ENCODE measurements at places on chromosomes 7 and 10.

DNA sequence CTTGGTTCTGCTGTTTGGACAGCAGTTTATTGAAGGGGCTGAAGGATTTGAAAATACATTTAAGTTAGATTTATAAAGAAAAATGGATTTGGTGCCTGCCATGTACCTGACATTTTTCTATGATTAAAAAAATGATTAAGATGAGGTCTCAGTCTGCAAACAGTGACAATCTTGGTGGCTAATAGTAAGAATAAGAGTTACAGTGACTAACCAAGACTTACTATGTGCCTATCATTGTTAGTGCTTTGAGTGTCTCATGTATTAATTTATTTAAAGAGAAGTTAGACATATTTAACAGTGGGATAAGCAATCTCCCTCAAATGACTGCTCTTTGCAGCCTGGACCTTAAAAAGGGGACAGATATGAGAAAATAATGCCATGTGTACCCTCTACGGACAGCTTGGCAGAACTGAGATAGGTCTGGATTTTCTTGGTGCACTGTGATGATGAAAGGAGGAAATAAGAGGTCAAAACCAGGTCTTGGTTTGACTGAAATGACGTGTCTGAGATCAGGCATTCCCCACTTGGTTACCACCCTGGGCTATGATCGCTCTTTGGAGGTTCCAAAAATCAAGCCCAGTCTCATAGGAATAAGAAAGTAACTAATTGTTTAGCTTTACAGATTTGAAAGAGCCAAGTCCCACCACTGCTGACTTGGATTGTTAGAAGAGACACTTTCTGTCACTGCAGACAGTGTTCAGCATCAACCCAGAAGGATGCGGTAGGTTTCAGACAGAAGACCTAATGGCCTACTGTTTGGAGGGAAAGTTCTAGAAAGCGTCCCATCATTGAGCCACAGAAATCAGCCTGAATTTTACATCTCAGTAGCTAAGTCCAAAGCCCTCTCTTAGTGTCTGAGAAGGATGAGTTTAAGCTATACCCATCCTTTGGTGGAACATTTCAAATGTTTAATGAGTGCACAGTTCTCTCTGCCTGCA is 2.1 kb downstream of the CASP7 start:
- peak; percentile 60 for DNase-seq

- no peak for DNase-seq
Observed at GRCh38 chr7:84393786-84394185, 199.2 kb upstream of the SEMA3A start.

GRCh38 chr7:74092321-74092963 is 8.8 kb downstream of the LIMK1 start:
- no peak for DNase-seq

GRCh38 chr7:25595996-25596395 is 367.7 kb upstream of the NPVF start:
- DNase-seq = no peak

GRCh38 chr7:80210400-80210799 is 75.8 kb downstream of the GNAI1 start:
- no peak for DNase-seq

- DNase-seq = peak; percentile 59
Observed at GRCh38 chr7:129824291-129825208, 128.2 kb downstream of the UBE2H start.

- no peak for DNase-seq
Observed at GRCh38 chr7:82067628-82068264, 297.9 kb upstream of the HGF start.

GRCh38 chr7:32588657-32589056 is 93.4 kb downstream of the AVL9 start:
- DNase-seq = peak; percentile 27

DNA sequence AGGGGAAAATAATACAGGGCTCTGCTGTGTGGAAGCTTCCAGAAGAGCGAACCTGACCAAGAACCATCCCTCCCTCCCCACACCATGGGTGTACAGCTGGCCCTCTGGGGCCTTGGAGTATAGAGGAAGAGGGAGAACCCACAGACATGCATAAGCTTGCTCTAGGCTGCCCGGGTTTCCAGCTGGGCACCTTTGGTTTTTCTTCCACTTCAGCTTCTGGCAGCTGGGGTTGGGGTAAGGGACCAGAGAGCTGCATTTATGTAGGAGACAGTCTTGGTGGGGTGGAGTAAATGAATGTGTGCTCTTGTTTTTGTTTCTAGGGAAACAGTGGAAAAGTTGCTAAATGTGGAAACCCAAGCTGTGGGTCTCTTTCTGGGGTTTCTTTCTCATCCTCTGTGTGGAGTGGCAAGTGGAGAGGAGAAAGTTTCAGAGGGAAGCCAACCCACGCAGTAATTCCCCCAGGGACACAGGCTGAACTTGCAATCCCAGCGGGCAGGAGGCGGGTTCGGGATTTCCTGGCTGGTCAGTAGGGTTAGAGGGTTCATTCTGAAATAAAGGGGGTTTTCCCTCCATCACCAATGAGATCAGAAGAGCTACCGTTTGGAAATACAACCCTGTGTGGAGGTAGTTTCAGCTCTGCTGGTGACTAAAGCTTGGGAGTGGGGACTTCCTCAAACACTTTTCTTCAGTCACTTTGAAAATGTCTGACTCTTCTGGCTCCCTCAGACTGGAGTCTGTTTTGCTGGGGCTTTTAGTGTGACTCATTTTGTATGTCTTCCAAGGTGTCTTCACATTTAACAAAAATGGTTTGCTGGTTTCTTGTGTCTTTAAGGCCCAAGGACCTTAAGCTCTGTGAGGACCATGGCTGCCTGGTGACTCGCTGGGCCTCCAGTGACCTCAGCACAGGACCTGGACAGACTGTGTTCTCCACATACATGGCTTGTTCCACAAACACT is 22.2 kb upstream of the SRGN start:
- DNase-seq = peak; percentile 63

DNA sequence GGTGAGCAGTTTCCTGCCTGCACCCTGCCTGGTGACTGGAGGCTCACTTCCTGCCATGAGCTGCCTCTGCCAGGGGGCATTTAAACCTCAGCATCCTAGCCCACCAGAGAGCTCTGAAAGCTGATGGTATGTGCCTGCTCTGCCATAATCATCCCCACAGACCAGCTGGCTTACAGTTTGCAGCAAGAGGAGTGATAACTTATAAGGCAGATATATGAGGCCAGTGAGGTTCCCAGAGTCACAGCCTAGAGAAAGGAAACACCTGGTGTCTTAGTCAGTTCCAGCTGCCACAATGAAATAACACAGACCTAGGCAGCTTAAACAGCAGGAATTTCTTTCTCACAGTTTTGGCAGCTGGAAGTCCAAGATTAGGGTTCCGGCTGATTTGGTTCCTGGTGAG is 232.0 kb downstream of the PAXIP1 start:
- DNase-seq = no peak

- no peak for DNase-seq
Observed at GRCh38 chr10:76285012-76285411, 853.6 kb downstream of the LRMDA start.

- DNase-seq = no peak
Observed at GRCh38 chr7:361680-362401, 71.9 kb downstream of the FOXL3 start.

DNA sequence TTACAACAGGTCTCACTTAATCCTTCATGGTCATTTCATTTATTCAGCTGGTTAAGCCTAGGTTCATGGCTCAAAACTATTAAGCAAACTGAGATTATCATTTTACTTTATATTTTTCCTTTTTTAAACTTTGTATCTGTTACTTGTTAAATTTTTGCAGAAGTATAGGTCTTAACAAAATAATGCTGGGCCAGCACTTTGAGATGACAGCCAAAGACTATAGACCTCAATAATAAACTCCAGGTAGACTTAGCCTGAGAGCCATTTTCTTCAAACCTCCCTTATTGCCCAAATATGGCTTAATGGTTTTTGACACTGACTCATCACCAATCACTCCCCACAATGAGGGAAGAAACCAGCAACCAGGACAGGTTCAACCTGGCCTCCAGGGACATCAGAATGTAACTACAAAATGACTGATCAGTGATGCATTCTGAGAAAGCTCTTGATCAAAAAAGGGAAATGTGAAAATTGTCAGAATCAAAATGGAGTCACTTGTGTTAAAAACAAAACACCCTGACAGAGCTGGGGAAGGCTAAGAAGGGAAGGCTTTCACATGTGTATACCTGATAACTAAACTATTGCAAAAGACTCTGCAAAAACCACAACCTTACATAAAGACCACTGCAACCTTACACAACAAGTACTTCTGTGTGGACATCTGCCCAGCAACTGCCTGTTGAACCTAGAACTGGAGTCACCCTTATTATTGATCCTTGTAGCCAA is 2.1 kb upstream of the CCDC126 start:
- peak; percentile 74 for DNase-seq

GRCh38 chr10:24920907-24921881 is 31.2 kb downstream of the PRTFDC1 start:
- peak; percentile 85 for DNase-seq

DNA sequence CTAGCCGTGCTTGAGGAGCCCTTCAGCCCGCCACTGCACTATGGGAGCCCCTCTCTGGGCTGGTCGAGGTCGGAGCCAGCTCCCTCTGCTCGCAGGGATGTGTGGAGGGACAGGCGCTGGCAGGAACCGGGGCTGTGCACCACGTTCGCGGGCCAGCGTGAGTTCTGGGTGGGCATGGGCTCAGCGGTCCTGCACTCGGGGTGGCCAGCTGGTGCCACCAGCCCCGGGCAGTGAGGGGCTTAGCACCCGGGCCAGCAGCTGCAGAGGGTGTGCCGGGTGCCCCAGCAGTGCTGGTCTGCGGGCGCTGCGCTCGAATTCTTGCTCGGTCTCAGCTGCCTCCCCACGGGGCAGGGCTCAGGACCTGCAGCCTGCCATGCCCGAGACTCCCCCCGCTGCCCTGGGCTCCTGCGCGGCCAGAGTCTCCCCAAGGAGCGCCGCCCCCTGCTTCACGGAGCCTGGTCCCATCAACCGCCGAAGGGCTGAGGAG is 90.8 kb upstream of the NRG3 start:
- no peak for DNase-seq

- DNase-seq = no peak
Observed at GRCh38 chr10:62972103-62972502, 155.9 kb upstream of the EGR2 start.

- no peak for DNase-seq
Observed at GRCh38 chr10:11397077-11397965, 214.1 kb downstream of the USP6NL start.

GRCh38 chr7:129650056-129650758 is 38.7 kb downstream of the NRF1 start:
- DNase-seq = no peak

DNA sequence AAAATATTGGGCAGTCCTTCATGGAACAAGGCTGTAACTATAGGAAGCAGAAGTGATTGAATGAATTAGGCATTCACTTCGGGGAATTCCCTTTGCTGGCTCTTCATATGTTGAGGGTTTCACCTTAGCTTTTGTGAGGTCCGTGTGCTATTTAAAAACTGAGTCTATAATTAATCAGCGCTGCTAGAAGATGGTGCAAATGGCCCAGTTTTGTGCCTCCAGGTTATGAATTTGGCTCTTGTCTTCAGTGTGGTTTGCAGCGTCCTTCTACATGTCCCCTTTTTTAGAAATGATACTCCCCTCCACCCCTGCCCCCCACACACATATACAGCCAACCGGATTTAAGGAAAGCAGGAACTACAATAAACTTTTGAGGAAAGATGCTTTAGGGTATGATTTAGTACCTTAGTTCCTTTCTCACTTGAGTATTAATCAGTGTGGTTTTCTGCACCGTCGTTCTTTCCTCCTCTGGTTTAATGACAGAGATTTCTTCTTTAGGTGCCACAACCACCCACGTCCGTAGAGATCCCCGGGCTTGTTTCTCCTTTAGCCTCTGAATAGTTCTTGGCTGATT is 110.6 kb upstream of the SAMD8 start:
- DNase-seq = peak; percentile 40

GRCh38 chr7:82081644-82082224 is 311.9 kb upstream of the HGF start:
- DNase-seq = no peak

DNA sequence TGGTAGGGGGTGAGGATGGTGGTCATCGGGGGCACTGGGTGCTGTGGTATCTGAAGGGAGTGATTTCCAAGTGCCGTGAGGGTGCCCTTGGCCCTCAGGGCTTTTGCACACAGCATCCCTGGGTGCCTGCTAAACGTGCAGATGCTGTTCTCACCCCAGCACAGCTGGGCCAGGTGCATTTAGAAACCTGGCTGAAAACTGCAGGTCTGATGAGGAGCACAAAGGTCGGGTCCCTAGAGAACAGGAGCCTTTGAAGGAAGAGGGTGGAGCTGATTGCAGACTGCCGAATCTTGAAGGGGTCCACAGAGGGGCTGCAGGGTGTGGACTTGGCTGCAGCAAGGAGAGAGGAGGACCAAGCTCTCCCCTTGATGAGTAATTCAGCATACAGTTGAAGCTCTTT is 32.0 kb downstream of the ZMIZ1 start:
- DNase-seq = no peak

- DNase-seq = no peak
Observed at GRCh38 chr10:127431525-127431924, 117.6 kb upstream of the NPS start.

- no peak for DNase-seq
Observed at GRCh38 chr10:104036518-104037260, 49.0 kb downstream of the COL17A1 start.

DNA sequence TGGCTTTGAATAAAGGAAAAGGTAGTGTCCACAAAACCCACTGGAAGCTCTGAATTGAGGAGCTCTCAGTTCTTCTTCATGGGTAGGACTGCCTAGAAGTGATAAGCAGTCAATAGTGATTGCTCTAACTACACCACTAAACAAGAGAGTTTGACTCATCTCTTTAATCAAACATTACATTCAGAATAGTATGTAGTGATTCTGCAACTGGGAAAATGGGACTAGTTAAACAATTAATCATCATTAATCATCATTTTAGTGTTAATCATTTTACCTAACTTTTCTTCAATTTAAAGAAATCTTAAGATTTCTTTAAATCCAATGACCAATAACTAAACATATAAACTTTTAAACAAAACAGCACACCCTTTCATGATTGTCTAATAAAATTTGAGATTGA is 484.0 kb upstream of the FZD8 start:
- no peak for DNase-seq

DNA sequence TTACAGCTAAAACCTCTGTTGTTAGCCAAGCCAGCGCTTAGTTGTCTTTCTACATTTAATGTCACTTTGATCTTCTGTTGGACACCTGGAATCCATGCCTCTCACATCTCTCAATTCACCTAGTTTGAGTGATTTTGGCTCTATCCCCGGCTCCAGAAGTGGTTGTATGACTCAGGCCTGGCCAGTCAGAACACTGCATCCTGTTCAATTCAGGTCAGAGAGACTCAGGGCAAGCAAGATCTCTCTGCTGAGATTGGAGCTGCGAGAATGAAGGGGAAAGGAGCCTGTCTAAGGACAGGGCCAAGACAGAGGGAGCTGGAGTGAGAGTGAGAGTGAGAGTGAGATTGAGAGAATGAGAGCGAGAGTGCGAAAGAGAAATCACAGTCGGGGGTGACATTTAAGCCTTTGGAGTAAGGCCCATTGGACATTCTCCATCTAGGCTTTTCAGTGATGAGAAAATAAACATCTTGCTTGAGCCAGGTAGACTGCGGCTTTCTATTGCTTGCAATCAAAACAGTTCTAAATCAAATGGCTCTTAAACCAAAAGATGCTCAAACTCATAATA is 83.3 kb upstream of the DYNC1I1 start:
- no peak for DNase-seq
